Activated naive CD4-positive, alpha-beta T cell treated with anti-CD3 and anti-CD28 coated beads for 36 hours (primary cell): ENCODE measurements at places on chromosomes 7 and 10.
A peak's percentile ranks its signal among the peaks of the same experiment; 100 is the strongest.

GRCh38 chr7:82699773-82700186, 256.2 kb upstream of the CACNA2D1 start:
- DNase-seq, result no peak

GRCh38 chr10:100811752-100812750, 66.7 kb downstream of the PAX2 start:
- DNase-seq, result no peak

DNA sequence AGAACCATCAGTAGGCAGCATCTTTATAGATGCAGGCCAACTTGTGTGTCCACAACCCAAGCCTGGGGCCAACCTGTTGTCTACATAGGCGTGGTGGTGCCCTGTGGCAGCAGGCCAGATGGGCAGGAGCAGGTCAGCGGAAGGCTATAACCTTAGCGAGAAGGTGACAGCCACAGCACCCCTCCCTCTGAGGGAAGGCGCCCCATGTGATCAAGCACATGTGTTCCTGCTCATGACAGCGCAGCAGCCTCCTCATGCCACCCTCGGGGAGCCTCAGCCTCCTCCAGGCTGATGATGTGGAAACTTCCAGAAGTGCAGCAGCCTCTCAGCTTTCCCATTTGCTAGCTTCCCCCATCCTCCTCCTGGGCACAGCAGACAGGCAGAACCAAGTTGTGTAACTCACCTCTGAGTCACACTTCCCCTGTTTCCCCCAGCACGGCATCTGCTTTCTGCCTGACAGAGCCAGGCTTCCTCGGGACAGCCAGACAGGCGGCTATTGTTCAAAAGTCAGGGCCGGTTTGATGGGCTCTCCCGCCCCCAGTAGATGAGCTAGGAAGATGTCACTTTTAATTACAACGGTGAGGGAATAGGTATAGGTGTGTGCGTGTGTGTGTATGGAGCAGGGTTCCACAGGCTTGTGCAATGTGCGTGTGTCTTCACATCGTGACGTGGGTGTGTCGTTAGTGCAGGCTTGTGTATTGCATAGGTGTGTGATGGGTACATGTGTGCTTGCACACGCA, 312.0 kb upstream of the ZMIZ1 start:
- peak; percentile 65 for DNase-seq

DNA sequence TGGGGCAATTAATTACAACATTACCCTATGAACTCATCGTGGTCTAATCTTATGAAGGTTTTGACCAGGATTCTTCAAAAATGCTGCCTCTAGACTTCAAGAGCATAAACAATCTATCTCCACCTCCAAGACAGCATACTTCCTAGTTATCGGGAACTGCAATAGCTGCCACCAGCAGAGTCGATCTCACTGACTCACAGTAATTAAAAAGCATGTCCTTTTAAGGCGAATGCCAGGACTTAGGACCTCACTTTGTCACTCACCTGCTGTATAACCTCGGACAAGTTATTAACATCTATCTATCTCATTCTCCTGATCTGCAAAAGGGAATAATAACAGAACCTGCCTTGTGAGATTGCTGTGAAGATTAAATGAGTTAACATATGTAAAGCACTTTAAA, 666.0 kb upstream of the COBL start:
- DNase-seq, result no peak

- DNase-seq, result no peak
Measured at GRCh38 chr10:124703778-124704427, 40.3 kb downstream of the FAM53B start.
